ENCODE measurements at places on chromosomes 5 and 9.

GRCh38 chr9:129463994-129464393 lies 156.9 kb downstream of the C9orf50 start:
- DNase-seq: no peak

GRCh38 chr9:98147582-98147981 lies 28.6 kb upstream of the TRIM14 start:
- no peak for DNase-seq

DNA sequence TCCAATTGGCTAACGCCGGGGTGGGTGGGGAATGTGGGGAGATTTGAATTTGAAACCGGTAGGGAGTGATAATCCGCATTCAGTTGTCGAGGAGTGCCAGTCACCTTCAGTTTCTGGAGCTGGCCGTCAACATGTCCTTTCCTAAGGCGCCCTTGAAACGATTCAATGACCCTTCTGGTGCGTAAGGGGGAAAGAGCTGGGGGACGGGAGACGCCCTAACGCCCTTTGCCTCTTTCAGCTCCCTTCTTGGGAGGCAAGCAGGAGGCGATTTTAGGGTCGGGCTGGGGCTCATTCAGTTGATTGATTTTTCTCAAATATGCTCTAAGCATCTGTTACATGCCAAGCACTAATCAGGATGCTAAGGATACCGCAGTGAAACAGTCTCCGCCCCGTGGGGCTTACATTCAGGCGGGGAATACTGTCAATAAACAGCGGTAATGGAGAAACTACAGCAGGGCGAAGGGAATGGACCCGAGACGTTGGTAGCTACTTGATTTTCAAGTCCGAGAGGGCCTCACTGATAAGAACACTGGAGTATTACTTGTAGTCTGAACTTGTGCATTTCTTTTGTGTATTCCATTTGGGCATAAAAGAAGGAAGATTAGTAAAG lies at the start of gene HMMR:
HMMR (plus strand) TSS at position 71 of the 610 bp plus-strand sequence; CDS start at position 132, 61 bp downstream.
- DNase-seq: no peak

GRCh38 chr5:150181766-150182545 lies 7.9 kb upstream of the SLC6A7 start:
- DNase-seq: no peak

DNA sequence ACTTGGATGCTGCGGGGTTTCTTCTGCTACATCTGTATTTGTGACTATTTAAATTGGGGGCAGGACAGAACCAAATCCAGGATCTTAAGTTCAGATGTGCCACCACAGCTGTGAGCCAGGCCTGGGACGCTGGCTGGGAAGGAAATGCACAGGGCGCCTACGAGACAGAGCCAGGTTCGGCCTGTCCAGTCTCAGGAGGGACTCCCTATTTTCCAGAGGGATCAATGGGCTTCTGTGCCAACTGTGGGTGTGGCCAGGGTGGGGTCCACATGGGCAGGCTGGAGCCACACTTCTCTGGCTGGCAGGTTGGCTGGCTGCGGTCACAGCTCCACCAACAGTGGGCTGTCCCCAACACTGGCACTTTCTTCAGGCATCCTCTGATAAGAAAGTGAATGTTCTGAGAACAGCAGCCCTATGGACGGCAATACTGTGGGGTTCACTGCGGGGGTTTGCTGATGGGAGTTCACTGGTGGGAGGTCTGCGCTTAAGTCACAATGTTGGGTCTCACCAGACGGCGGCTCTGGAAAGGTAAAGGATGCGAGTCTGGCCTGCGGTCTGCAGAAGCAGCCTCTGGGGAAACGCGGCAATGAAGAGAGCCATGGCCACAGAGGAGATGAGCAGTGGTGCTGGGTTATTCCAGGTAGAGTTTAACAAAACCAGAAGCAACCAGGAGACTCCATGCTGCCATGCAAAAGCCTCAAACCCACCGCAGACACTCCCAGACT lies 78.1 kb downstream of the DAP start:
- no peak for DNase-seq

All from CD4-positive, alpha-beta T cell treated with Interleukin-1 beta for 1 hour (primary cell).